ENCODE measurements at places on chromosomes 7 and 10.

- no peak for ATAC-seq
Observed at GRCh38 chr10:33382216-33382600, 47.7 kb upstream of the NRP1 start.

GRCh38 chr7:12269100-12269895, 58.2 kb downstream of the TMEM106B start:
- ATAC-seq = no peak

DNA sequence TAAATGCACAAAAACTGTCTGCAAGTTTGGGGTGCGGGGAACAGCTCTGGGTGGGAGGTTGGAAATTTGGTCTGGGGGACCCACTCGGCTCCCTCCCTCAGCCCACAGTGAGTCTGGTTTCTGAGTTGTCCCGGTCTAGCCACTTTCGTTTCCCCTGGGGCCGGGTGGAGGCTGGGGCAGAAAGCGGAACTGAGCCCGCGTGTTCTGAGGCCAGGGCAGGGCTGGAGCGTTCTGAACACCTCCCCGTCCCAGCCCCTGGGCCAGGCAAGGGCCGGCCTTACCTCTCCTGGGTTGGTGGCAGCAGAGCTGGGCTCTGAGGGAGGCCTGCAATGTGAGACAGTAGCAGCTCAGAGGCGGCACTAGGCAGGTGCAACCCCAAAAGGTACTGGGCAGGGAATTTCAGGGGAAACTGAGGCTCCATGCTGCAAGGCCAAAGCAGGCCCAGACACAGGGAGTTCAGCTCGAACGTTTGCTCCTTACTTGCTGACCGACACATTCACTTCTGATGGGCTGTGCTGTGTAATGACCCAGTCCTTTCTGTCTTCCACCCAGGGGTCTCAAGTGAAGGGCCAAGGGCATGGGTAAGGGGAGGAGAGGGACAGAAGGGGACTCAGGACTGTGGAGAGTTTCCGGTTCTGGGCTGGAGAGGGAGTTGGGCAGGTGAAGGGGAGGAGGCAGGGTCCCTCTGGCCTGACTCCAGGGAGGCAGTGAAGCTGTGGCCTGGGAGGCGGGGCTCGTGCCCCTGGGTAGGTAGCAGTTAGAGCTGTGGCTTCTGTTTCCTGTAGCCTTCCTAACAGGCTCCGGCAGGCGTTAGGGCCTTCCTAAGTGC, 3.0 kb downstream of the IRF5 start:
- ATAC-seq = peak; percentile 31

- ATAC-seq = no peak
Observed at GRCh38 chr7:92375013-92375412, 72.3 kb upstream of the GATAD1 start.

- peak; percentile 73 for ATAC-seq
Observed at GRCh38 chr10:123582084-123582989, 83.8 kb upstream of the GPR26 start.

Data from gastroesophageal sphincter (tissue), 4 donors.